ENCODE measurements at places on chromosomes 6 and 20.
A peak's percentile ranks its signal among the peaks of the same experiment; 100 is the strongest.

DNA sequence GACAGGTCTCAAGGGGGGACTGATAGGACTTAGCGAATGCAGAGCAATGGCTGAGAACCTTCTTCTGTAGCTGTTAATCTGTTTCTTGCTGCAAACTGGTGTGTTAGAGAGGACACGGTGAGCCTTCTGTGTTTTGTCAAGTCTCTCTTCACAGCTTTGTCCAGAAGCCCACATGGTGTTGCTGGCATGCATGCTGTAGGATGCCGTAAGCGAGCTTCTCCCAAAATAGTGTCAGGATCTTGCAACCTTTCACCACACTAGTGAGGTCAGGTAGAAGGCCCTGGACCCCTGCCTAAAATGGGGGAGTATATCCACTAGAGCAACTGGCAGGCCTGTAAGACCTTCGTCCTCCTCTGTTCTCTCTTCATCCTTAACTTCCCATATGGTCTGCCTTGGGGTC, 51.9 kb upstream of the GLP1R start:
- DNase-seq: no peak

DNA sequence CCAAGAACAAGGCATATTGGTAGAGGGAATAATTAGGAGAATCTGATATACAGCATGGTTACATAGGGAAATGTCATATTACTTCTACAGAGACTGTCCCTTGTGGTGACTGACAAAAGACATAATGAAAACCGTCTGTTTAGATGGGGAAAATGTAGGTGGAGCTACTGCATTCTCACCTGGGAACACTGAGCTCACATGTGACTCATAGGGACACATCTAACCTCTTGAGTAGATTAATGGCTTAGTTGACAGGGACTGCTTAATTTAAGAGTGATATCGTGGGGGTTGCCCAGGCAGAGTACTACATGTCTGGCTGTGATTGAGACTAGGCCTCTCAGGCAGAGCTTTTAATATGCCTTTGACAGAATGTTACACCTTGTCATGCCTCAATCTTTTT, 235.3 kb upstream of the ZFP64 start:
- DNase-seq: no peak

DNA sequence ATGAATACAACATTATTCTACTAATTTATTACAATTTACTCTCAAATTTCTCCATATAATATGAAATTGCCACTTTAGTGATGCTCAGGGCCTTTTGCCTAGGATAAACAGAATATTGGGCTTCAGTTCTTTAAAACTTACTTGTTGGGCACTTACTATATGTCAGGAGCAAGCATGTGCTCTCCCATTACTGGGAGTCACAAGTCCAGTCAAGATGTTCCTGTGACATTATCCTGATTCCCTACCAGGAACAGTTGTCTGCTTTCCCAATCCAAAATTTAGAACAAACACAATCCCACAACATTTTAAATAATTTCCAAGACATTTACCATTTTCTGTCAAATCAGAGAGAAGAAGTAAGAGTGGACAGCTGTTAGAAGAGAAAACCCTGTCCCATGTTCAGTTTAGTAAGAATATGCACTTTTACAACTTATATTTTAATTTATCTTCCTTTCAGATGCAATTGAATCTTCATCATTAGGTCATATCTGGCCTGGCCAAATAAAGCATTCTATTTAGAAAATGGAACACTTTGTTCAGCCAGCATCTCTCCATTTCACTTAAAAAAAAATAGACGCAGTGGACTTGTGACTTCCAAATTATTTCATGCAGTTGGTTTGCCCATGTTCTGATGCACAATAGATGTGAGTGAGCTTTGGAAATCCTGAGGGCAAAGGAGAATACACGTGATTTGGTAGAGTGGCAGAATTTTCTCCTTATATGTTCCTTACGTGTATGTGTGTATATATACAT, 159.8 kb downstream of the CLIC5 start:
- no peak for DNase-seq

- DNase-seq: peak; percentile 84
These were observed 80.3 kb upstream of the CCDC28A start for GRCh38 chr6:138692978-138693909.

DNA sequence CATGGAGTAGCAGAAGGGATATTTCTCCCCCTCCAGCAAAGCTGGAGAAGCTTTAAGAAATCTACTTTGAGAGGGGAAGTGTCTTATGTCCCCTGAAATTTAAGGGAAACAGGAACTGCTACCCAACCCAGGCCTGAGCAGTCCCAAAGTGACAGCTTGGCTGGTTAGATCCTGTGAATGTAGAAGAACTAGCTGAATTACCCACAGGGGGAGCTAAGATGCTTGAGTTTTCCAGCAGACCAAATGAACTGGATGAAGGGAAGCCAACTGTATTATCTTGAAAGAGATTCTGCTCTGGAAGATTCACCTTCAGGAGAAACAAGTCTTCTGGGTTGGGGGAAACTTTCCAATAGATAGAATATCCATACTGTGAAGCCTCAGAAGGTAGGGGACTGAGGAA, 303.3 kb upstream of the MMS22L start:
- DNase-seq: no peak

GRCh38 chr20:54605319-54605718, 129.9 kb downstream of the DOK5 start:
- DNase-seq: no peak

GRCh38 chr6:39793516-39793915, 1.3 kb downstream of the DAAM2 start:
- no peak for DNase-seq

GRCh38 chr6:167995731-167996151, 1.7 kb upstream of the KIF25 start:
- DNase-seq: no peak

All from right cardiac atrium (tissue), 5 donors.